ENCODE measurements at places on chromosomes 7 and 10.
A peak's percentile ranks its signal among the peaks of the same experiment; 100 is the strongest.

GRCh38 chr7:113710310-113711096, 208.3 kb downstream of the PPP1R3A start:
- DNase-seq, result peak; percentile 21

DNA sequence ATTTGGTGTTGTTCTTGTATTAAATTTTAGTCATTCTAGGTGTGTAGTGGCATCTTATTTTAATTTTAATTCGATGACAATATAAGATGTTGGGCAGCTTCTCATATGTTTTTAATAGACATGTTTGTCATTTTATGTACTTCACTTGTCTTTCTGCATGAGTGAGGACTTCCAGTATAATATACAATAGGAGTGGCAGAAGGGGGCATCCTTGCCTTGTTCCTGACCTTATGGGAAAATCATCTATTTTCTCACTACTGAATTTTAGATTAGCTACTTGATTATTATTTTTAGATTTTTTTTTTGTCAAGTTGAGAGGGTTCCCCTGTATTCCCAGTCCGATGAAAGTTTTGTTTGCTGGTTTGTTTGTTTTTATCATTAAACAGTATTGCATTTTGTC, 495.2 kb upstream of the GRM3 start:
- DNase-seq, result no peak

- DNase-seq, result no peak
Measured at GRCh38 chr7:42931447-42931833, 534 bp downstream of the PSMA2 start.

GRCh38 chr10:125068406-125068805, 92.0 kb downstream of the CTBP2 start:
- DNase-seq, result no peak

DNA sequence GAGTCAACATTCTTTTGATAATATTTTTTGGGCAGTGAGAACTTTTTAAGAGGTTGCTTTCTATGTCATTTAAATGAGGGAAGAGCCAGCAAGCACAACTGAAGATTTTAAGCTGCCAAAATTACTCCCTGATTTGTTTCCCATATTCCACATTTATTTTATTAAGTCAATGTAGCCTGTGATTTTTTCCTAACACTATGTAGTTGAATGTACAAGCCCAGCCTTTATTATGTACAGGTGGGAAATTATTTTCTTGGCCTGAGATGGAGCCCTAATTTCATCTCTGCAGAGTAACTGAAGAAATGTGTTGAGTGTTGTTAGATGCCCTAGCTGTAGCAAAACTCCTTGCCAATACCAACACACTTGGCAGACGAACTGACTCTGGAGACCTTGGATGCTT, 83.1 kb upstream of the MINDY3 start:
- DNase-seq, result no peak

DNA sequence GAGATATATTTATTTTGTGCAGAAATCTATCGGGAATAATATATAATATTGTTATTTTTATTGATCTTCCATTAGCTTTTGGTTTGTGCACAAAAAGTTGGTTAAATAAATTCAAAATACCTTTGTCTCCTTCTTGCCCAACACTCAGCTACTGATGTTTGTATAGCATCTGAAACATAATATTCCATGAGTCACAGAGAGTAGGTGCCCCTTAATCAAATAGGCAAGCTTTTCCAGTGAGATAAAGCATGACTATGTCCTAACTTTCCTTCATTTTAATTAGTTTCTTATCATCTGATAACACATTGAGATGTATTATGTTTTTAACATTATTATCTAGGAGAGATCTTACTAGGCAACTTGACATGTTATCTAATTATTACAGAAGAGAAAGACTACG, 432.2 kb downstream of the KIF20B start:
- no peak for DNase-seq

GRCh38 chr7:88795553-88795952, at the start of gene TEX47:
Gene TEX47, minus strand, starts transcription at chr7:88795737. Its CDS starts 795 bp downstream, at chr7:88794942.
- no peak for DNase-seq

DNA sequence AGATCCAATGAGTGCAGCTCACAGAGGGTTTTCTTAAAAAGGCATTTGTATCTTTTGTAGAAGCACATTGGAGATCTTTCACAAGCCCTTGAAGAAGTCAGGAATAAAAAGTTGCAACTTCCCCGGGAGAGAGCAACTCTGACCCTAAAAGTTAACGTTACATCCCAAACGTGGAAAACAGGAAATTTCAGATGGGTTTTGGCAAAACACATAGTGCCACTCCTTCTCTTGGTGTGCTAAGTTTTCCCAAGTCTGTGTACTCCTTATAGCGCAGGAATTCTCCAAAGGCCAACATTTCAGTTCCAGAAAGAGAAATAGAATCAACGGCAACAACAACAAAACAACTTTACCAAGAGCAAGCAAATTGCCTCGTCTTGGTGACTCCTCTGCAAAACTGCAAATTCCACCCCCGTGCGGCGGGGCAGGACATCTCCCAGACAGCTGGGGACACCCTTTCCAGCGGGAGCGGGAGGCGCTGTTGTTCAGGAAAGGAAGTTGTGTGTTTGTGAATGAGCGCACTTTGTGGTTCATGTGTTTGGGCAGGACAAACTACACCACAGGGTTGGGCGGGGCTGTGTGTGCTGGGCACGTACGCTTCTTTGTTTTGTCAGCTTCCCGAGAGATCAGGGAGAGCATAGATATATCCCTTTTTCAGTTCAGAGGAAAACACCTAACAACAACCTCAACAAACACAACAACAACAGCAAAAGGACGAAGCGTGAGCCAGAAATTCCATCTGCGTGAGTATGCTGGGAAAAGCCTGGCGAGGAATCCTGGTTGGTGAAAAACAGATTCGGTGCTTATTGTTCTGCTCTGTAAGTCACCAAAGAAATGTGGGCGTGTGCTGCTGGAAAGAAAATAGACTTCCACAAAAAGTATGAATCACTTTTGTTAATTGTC, 294.7 kb upstream of the PITRM1 start:
- DNase-seq, result peak; percentile 96

DNA sequence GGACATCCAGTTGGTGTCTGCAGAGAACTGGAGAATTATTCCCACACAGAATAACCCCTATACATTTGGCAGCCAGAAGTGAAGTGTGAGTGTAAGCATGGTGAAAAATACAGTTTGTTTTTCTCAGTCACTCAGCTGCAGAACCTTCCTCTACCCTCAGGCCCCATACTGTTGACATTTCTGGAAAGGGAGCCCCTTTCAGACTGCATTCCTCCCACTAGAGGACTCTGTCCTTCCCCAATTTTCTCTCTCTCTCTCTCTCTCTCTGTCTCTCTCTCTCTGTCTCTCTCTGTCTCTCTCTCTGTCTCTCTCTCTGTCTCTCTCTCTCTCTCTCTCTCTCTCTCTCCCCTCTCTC, 86.8 kb upstream of the STEAP1B start:
- DNase-seq, result no peak

- no peak for DNase-seq
Measured at GRCh38 chr10:86599729-86600128, 54.6 kb upstream of the OPN4 start.

DNA sequence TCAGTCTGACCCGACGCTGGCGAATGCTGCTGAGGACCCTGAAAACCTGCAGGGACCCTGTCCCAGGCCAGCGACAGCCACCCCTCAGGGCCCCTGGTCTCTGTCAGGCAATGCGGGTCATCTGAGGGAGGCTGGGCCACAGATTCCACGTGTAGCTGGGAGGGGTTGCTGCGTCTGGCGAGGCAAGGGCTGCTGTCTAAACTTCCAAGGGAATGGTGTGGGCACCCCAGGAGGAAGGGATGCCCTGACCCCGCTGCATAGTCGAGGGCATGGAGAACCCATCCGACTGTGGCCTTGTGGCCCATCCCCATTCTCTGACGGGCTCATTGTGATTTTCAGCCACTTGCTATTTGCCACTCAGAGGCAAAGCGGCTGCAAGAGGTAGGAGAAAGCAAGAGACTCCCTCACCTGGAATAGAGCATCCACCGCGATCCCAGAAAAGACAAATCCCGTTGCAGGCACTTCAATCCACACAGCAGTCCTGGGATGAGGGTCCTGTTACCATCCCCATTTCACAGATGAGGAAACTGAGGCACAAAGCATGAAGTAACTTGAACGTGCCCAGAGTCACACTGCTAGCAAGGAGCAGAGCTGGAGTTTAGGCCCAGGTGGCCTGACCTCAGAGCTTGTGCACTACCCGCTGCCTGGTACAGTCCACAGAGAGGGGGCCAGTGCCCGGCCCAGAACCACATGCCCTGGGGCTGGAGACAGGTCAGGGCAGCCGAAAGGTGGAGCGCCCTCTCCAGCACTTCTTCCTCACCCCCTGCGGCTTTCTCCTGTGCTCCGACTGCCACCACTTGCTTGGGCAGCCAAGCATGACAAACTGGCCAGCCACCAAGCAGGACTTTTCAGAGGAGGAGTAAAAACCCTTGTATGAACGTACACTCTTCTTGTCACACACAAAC, 163.8 kb upstream of the KLF14 start:
- DNase-seq, result no peak

DNA sequence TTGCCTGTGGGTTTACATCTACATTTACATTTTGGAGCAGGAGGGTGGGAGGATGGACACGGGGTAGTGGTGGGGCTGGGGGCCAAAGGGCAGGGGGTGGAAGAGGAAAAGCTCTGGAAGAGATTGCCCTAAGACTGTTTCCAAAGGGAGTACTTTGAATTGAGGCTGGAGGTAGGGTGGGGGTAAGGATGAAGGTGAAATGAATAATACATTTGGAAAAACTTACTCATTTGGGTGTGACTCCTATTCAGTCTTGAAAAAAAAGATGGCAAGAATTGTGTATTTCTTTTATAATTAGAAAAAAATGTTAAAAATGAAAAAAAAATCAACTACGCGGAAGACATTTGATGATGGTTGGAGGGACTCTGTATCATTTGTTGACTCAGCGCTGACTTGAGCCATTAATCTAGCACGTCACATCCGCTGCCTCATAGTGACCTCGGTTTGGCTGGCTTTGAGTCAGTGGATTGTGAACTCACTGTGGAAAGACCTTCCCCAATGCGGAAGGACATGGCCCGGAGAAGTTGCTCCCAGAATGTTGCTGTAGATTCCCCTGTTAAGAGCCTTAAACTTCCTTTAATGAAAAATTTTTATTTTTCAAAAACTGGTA, 2.8 kb downstream of the FAM180A start:
- DNase-seq, result peak; percentile 92

DNA sequence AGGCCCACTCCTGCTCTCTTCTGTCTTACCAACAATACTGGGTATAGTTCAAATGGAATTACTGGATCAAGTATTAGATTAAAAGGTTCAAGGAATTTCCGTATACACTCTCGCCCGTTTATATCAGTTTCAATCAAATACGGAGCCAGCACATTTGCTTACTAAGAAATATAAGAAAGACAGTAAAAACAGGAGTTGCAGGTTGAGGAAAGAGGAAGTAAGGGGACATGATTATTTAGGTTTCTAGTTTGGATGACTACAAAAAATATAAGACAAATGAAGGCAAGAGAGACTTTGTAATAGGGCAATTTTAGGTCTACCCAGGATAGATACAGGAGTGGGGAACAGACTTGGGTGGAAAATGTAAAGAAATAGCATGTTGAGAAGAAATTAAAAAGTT, 109.9 kb upstream of the ABI1 start:
- no peak for DNase-seq

- no peak for DNase-seq
Measured at GRCh38 chr7:100137851-100138760, 10.6 kb upstream of the LAMTOR4 start.

DNA sequence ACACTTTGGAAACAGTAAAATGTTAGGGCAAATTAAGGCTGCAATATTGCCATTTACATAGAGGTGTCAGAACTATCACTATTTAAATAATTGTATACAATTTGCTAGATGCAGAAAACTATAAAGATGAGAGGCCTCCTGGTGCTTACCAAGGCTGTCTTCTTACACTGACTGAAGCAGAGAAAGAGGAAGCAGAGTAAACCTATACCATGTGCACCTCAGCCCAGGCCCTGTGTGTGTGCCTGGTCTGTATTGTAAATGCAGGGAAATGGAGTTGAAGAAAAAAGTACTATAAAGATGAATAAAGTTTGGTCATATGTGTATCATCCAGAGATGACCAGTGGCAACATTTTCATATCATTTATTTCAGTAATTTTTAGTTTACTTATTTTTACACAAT, 29.2 kb downstream of the ELMO1 start:
- no peak for DNase-seq

GRCh38 chr7:93715234-93715633, 140.7 kb upstream of the CALCR start:
- DNase-seq, result no peak

- no peak for DNase-seq
Measured at GRCh38 chr10:84765086-84765485, 436.7 kb downstream of the CCSER2 start.

DNA sequence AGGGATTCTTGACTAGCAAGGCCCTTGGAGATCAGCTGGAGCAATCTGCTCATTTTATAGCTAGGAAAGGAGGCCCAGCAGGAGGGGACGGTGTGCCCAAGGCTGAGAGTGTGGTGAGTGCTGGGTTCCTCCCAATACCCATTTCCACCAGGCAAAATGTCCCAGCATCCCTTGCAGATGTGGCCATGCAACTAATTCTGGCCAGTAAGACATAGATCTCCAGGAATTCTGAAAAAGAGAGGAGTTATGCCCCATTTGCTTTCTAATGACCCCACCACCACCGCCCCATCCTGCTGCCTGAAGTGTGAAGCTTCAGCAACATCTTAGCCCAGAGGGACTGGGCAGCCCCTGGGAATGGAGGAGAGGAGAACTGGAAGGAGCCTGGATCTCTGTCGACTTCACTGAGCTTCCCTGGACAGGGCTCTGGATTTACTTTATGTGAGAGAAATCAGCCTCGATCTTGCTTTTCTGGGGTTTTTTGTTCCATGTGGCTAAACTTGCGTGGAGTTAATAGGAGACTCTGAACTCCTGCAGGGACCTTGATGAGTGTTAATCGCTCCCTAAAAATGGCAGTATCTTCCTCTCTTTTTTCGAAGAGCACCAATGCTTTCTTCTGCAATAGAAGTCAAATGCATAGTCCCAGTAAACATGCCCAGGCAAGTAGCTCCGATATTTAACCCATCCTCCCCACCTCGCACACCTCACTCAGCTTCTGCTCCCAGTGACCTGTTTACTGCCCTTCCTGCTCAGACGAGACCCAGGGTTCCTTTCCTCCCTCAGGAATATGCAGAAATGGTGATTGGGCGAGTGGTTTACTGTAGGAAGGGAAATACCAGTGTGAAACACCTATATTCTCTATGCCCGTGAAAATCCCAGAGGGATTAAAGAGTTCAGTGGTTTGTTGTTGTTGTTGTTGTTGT, 127.5 kb upstream of the GPR26 start:
- no peak for DNase-seq
